ENCODE measurements at places on chromosomes 3 and 15. TPM values are rescaled to one million over a fixed set of nuclear protein-coding genes. Genes with fewer than 3 reads are reported as not detected.

GRCh38 chr3:107521469-107522059, 1.2 kb upstream of the BBX start:
- no peak for DNase-seq

Gene RAB6B
- 0.23 TPM for total RNA-seq

Gene CCDC80
- not detected for total RNA-seq

DNA sequence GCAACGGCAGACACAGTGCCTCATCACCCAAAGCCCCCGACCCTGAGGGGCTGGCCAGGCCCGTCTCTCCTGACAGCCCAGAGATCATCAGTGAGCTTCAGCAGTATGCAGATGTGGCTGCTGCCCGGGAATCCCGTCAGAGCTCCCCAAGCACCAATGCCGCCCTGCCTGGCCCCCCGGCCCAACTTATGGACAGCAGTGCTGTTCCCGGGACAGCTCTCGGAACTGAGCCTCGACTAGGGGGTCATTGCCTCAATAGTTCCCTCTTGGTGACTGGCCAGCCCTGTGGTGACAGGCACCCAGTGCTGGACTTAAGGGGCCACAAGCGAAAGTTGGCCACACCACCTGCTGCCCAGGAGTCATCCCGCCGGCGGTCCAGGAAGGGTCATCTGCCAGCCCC, 8.6 kb upstream of the TEX264 start:
- DNase-seq: no peak

DNA sequence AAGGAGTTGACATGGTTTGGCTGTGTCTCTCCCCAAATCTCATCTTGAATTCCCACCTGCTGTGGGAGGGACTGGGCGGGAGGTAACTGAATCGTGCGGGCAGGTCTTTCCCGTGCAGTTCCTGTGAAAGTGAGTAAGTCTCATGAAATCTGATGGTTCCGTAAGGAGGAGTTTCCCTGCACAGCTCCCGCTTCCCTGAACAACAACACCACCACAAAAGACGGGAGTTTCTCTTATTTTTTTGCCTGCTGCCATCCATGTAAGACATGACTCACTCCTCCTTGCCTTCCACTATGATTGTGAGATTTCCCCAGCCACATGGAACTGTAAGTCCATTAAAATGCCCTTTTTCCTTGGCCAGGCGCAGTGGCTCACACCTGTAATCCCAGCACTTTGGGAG, 22.7 kb downstream of the XXYLT1 start:
- no peak for DNase-seq

Gene HIGD2B
- total RNA-seq: not detected

Gene CHRM5
- not detected for total RNA-seq

DNA sequence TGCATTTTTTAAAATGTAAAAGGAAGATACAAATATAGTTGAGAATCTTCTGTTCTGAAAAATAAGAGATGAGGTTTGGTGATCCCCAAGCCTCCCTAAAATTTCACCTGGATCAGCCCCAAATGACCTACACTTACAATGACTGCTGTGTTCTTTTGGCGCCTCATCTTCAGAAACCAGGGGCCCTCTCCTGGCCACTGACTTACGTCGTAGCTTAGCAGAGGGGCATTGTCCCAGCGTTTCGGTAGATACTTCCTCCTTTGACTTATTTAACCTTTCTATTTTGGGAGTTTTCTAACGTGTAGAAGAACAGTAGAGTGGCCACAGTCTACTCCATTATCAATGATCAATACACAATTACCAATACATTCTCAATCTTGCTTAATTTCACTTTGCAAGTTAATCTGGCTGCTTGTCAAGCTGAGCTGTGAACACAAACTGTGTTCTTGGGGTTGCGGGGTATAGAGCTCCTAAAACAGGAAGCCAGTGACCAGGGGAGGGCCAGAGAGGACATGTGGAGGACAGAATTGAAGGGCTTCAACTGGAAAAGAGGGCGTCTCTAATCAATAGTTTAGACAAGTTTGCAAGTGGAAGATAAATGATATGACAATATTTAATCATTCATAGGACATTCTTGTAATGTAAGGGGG, 419.5 kb downstream of the LPP start:
- no peak for DNase-seq

DNA sequence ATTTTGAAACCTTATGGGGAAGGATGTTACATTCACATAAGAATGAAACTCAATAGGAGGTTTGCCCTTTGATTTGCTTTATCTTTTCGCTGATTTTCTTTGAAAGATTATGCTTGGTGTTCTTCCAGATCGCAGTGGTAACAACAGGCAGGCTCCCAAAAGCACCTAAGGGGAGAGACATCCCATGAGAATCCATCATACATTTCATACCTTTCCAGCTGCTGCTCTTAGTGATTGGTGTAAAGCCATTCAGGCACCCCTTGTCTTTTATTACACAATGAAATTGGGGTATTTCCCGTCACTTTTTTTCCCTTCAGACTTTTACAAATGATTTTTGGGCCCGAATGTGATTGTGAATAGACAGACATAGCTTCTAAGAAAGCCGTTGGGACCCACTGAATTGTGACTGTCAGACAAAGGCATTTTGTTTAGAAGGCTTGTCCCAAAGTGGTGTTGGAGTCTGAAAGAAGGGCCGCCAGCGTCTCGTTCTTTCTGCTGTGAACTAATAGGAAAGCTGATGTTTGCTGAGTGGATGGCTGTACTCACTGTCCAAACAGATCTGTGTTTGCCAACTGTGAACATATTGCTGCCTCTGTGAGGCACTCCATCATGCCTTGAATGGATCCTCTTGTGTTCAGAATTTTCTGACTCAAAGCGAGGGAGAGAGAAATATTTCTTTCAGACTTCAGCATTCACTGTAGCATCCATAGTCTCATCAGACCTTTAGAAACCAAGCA, 164.3 kb downstream of the FNDC3B start:
- no peak for DNase-seq
